ENCODE measurements at places on chromosomes 2 and 18.
A peak's percentile ranks its signal among the peaks of the same experiment; 100 is the strongest.

DNA sequence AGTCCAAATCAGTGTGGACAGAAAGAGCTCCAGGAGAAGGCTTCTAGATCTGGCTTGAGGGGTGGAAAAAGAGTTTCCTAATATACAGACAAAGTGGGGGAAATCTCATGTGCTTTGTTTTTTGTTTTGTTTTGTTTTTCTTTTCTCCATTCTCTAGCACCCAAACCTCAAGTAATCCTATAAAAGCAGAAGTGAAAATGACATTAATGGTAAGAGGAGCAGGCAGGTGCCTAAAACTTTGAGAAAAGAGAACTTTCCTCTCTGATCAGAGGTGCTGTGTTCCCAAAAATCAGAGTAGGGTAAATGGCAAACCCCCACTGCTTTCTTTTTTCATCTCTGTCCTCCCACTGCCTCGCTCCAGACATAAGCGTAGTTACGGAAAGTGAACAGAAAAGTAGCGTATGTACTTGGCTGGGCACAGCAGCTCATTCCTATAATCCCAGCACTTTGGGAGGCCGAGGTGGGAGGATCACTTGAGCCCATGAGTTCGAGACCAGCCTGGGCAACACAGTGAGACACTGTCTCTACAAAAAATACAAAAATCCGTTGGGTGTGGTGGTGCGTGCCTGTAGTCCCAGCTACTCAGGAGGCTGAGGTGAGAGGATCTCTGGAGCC lies 77.8 kb downstream of the FAM161A start:
- no peak for DNase-seq

DNA sequence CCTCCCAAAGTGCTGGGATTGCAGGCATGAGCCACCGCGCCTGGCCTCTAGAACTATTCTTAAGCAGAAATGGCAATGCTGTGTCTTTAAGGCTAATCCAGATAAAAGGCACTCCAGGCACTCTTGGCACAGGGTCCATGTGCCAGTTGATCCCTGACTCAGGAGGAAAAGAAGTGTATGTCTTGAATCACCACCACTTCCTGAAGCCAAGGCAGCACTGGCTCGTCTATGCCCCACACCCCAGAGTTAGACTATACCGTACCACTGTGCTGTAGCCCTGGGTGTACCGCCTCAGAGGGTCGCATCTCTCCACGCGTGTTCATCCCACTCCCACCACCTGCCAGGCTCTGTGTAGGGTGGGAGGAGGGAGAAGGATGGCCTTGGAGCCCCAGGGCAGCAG lies 9.0 kb downstream of the TNFRSF11A start:
- no peak for DNase-seq

DNA sequence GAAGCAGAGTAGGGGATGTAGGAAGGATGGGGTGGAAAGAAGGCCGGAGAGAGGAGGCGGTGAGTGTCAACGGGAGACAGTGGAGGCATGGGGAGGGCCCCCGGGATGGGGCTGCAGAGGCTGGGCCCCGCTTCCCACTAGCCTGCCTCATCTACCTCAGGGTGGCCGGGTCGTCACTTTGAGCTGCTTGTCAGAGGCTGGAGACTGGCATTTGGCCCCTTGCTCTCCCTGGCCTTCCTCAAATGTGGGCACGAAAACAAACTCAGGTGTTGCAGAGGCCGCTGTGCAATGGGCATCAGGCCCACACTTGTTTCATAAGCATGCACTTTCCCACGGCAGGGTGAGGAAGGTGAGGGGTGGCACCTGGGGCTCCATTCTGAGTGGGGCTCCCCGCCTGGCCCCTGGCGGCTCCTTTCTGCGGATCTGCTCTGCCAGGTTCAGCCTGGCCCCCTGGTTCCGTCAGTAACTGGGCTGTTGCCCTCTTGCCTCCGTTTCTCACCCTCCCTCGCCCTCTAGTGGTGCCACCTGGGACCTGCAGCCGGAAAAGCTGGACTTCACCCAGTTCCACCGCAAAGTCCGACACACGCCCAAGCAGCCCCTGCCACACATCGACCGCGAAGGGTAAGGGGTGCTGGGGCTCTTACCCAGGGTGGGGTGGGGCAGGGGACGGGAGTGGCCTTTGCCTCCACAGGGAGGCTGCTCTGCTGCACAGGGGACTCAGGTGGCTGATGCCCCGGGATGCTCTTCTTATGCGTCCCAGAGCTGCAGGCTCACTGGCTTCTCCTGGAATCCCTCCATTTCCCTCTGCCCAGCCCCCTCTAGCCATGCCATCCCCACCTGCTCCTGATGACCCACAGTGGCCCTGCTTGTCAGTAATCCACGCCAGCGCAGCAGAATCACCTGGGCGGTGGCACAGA lies 125.4 kb downstream of the CTIF start:
- peak; percentile 57 for DNase-seq

GRCh38 chr2:70574618-70575017 lies 21.0 kb upstream of the TGFA start:
- DNase-seq = no peak

- DNase-seq = no peak
These were observed 10.8 kb downstream of the TSHZ1 start for GRCh38 chr18:75221397-75221796.

DNA sequence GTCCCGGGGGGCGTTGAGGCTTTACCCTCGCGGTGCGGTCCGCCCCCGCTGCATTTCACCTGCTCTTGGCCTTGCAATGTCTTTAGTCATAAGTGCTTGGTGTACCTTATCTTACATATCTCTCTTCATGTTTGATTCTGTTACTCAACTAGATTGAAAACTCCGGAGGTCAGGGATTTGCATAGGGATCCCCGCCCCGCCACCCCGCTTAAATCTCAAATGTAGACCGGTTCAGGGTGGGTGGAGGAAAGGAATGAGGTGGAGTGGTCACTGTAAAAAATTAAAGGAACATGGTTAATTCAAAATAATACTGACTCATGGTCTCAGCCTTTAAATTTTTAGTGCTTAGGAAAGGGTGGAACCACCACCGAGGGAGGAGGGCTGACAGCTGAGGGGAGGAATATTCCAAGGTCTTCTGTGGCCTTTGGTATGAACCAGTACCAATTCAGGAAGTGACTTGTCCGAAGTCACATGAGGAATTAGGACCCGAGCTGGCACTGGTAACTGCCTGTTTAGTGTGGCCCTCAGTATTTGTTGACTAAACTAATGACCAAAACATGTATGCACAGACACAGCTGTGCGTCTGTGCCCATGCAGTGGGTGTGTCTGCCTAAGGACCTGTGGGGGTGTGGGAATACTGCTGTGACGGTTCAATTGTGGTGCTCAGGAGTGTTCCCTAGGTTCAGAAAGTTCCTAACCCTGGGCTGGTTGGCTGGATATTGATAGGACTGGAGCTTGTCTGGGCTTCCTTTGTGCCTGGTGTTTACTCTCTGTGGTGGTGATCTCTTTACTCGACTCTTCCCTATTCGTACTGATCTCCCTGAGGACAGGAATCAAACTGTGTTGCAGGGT lies 1.0 kb downstream of the PLEKHB2 start:
- no peak for DNase-seq

- no peak for DNase-seq
These were observed 37.5 kb upstream of the SH3RF3 start for GRCh38 chr2:109091526-109091925.

DNA sequence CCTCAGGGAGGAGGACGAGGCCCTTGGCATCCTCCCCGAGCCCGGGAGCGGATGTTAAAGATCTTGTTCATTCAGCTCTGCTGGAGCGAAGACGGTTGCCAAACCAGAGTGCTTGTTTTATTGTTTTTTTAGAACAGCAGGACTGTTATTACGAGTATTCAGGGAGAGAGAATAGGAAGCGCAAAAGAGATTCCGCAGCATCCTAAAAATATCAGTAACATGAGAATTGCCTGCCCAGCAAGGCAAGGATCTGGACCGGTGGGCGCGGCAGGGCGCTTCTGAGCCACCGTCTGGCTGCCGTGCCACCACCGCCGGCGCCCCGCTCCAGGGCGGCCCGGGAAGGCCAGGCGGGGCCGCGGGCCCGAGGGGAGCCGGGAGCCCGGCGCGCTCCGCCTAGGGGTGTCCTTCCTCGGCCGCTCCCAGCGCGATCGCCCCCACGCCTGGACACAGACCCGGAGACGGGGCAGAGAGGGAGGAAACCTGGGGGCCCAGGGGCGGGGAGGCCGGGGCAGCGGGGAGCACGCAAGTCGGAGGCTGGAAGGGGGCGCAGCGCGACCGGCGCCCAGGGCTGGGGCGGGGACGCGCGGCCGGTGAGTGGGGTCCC lies 843 bp downstream of the CYS1 start:
- peak; percentile 29 for DNase-seq

DNA sequence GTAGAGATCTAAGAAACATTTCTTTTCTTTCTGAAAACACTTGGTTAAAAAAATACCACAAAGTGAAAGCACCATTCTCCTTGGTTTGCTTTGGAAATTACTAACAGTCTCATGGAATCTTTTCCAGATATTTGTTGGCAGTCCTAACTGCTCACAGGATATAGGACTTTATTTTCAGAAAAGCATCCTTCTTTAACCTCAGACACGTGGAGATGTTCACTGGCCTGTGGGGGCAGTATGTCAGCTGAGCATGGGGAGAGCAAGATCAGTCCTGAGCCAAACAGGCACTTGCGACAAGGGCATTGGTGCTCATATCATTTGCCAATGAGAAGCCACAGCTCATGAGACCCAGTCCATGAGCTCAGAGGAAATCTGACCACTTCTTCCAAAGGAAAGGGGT lies 371.9 kb downstream of the NBAS start:
- no peak for DNase-seq

DNA sequence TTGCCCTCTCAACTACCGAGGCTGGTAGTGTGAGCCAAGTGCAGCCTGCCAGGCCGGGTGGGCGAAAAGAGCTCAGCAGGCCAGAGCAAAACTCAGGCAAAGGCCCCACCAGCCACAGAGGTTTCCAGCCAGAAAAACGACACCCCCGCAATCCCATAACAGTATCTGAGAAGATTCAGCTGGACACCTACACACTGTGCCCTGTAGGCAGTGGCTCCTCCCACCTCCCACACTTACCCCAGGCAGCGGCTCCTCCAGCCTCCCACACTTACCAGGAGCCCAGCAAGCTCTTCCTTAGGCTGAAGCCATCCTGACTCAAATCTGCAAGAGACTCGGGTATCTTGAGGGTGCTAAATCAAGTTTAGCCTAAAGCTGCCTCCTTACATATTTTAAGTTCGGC lies 15.6 kb upstream of the TMEM18 start:
- no peak for DNase-seq

- no peak for DNase-seq
These were observed 131.6 kb upstream of the DOCK10 start for GRCh38 chr2:225173909-225174308.

DNA sequence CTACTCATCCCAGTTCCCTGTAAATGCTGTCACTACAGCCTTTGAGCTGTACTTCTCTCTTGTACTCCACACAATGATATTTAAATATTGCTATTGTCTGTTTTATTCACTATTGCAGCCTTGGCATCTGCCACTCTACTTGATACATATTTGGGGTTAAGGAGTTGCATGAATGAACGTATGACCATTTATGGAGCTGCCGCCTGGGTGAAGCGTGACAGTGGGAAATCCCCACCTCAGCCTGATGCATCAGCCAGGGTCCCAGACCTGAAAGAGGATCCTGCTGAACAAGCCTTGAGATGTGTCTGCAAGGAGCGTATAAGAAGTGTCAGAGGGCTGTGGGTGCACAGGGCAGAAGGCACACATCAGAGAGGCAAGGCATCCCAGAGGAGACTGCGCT lies 39.1 kb downstream of the MRPL35 start:
- DNase-seq = peak; percentile 30

- DNase-seq = no peak
These were observed 297.8 kb upstream of the SPRED2 start for GRCh38 chr2:65730186-65730585.

- DNase-seq = no peak
These were observed 50.2 kb downstream of the COL4A3 start for GRCh38 chr2:227214622-227215041.

- DNase-seq = no peak
These were observed 105.5 kb downstream of the CLIP4 start for GRCh38 chr2:29220506-29221270.

DNA sequence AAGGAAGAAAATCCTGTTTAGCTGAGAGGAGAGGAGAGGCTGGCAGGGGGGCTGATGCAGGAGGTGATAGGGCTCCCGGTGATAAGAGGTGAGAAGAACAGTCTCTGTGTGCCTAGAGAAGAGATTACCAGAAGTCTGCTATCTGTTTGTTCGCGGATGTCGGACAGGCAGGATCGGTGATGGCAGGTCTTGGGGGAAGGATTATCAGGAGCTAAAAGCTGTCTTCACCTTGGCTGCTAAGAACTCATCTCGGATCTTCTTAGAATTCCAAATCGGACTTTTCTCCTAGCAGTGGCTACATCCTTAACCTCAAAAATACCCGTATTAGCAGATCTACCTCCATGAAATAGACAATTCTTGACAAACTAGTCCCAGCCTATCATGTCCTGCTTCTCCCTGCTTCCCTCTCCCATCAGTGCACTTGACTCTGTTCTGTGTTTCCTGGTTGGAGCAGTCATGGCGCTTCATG lies 282.1 kb upstream of the TRIB2 start:
- no peak for DNase-seq

DNA sequence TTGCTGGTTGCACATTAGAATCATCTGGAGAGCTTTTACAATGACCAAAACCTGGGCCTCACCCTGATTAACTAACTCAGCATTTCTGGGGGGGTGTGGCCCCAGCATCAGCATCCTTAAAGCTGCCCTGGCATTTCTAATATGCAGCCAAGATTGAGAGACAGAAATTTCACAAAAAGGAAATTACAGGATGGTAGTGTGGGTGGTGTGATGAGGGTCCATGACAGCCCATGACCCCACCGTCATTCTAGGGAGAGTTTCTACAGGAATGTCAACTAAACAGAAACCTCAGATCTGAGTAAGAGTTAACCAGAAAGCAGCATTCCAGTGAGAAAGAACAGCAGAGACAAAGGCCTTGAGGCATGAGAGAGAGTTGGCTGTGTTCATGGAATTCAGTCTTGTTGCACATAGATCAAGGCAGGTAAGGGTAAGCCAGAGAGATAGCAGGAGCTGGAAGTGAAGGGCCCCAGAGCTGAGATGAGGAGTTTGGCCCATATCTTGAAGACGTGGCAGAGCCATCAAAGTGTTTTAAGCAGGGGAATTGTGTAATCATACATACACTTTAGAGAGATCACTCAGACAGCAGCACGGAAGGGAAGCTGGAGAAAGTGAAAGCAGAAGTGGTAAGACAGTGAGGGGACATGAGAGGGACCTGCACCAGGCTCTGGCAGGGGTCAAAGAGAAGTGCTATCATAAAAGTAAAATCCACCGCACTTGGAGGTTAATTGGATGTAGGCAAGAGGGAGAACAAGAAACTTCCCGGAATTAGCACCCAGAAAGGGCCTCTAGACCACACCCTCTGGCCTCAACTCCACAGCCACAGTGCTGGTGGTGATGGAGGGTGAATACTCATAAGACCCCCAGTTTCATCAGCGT lies 7.8 kb upstream of the TRABD2A start:
- DNase-seq = peak; percentile 64

GRCh38 chr2:108403494-108403893 lies 25.7 kb downstream of the SULT1C4 start:
- no peak for DNase-seq
